Activated CD4-positive, alpha-beta T cell treated with anti-CD3 and anti-CD28 coated beads, Interleukin-2, amount 50 U/mL, for 24 hours (primary cell): ENCODE measurements at places on chromosomes 12 and 14.

DNA sequence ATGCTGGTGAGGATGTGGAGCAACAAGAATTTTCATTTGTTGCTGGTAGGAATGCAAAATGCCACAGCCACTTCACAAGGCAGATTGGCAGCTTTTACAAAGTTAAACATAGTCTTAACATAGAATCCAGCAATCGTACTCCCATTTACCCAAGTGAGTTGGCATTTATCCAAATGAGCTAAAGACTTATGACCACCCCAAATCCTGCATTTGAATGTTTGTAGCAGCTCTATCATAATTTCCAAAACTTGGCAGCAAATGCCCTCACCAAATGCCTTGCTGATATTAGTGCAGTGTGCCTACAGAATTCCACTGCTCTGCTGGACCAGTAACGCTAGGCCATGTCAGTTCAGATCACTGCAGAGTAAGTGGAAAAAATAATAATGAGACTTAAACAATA lies 120.7 kb upstream of the AMIGO2 start:
- DNase-seq, result no peak

DNA sequence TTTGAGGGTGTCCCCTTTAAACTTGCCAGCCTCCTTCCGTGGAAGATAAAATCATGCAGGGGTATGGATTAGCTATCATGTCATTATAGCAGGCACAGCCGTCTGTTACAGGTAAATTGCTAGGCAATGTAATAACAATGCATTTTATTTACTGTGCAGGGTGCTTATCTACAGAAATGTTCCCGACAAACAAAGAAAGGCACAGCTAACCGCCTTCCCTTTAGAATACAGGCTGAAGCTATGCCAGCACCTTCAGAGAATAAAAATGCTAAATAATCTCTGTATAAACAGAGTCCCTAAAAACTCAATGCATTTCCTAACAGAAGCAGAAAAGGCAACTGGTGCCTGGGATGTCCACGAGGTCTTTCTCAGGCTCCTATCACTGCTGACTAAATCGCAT lies 239.2 kb downstream of the SPTSSA start:
- DNase-seq, result no peak

GRCh38 chr12:19273482-19274330 lies 144.2 kb downstream of the PLEKHA5 start:
- no peak for DNase-seq

GRCh38 chr14:64877846-64878245 lies 1.9 kb downstream of the SPTB start:
- no peak for DNase-seq

GRCh38 chr12:93521225-93522080 lies 51.0 kb upstream of the SOCS2 start:
- no peak for DNase-seq

DNA sequence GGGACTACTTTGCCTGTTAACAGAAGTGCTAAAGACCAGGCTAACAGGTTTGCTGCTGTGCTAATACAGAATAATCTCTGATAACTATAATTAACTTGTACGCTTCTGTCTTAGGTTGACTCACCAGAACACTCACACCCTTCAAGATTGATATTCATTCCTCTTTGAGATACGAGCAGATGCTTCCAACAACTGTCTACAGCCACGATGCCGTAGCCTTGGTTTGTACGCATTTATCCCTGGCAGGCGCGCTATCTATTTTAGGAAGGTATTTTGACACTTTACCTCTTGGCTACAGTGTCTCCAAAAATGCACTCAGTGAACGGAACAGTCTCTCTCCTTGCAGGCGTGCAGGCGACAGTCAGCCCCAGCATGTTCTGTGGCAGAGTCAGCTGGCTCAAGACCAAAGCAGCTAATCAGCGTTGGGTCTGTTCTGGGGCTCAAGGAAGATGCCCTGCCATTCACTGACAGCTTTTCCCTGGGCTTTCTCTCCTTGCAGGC lies 146.4 kb upstream of the PRICKLE1 start:
- no peak for DNase-seq

GRCh38 chr14:56896922-56897321 lies 86.6 kb upstream of the OTX2 start:
- no peak for DNase-seq

DNA sequence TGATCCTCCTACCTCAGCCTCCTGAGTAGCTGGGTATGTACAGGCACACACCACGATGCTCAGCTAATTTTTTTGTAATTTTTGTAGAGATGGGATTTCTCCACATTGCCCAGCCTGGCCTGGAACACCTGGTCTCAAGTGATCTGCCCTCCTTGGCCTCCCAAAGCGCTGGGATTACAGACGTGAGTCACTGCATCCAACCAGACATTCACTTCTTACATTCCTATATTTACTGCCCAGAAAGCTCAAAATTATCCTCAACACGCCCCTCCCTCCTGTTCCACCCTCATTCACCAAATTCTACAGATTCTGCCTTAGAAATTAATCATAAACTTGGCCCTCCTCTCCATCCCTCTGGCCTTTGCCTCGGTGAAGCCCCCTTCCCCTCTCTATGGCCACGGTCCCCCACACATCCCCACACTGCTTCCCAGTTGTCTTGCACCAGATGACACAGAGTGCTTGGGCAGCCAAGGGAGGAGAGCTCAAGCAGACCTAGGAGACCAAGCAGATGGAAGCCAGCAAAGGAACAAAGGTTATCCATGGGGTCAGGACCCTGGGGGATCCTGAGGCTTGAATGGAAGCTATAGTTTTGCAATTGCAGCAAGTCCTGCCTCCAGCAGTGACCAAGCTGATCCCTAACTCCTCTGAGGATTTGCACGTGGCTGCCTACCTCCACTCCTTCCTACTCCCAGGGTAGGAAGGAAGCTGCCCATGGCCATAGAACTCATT lies 213.2 kb upstream of the FOXN3 start:
- DNase-seq, result no peak

DNA sequence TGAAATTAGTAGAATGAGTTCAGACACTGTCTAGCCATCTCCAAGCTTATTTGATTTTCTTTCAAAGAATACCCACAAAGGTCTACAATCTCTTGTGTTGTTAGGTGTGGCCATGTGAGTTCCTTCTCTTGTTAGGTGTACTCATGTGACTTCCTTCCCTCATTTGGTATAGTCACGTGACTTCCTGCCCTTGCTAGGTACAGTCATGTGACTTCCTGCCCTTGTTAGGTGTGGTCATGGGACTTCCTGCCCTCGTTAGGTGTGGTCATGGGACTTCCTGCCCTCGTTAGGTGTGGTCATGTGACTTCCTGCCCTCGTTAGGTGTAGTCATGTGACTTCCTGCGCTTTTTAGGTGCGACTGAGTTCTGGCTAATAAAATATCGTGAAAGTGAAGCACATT lies 179.6 kb downstream of the TMX1 start:
- DNase-seq, result no peak

DNA sequence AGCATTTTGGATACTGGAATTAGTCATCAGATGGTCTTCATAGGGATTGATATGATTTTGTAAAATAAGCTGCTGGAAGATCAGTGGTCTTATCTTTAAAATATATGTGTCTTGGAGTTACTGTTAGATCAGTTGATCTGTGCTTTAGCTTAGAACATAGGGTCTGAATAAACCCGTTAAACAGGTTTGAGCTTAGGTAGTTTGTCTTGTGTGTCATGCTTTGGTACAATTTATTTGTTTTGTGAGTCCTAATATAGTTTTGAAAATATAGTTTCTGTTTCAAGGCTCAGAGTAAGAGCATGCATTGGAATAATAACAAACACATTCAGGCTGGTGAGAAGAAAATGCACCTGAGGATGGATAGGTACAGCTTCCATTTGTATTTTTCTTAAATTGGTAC lies 505.0 kb downstream of the SLC16A7 start:
- DNase-seq, result no peak

DNA sequence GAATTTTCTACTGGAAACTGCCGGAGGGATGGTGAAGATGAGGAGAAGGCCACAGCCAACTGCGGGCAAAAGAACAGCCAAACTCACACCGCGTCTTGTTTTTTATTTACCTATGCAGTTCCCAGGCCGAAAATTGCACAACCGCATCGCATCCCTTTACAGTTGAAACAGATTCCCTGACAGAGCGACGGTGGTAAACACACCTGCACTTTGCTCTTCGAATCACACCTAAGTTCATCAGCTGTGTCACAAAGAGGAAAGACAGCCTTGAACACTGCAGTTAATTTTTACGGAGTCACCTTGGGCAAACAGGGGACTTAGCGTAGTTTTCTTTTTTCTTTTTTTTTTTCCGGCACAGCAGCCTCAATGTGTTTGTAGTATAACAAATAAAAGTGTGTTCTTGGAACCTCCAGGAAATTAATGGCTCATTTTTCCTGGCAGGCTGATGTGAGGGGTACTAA lies 272.0 kb upstream of the DIO3 start:
- no peak for DNase-seq

- no peak for DNase-seq
These were observed 133.8 kb downstream of the RIMBP2 start for GRCh38 chr12:130582286-130582685.

DNA sequence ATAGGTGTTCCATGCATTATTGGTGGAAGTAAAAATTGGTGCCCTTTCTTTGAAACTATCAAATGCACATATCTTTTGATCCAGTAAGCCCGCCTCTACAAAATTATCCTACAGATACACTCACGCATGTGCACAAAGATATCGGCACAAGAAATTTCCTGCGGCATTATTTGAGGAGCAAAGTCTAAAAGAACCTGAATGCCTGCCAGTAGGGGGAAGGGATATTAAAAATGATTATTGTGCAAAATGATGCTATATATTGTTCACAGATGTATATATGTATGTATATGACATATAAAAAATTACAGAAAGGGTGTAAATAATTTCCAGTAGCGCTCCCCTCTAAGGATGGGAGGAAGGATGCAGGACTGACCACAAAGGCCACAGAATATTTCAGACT lies 24.7 kb upstream of the ADIPOR2 start:
- DNase-seq, result no peak

DNA sequence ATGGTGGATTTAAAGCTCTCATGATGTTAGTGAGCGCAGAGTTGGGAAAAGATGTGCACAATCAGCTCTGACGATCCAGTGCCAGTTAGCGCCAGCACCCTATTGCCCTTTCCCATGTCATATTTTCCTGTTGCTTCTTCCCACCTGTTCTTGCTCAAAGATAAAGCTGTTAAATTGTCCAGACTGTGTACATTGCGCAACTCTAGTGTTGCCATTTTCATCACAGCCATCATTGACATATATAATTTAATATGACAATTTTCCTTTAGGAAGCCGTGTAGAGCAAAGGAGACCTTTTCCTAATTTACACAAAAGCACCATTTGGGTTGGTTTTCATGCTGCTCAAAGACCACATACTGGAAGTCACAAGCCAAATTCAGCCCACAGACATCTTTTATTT lies 5.7 kb upstream of the C12orf42 start:
- no peak for DNase-seq

- no peak for DNase-seq
These were observed 619 bp upstream of the NTN4 start for GRCh38 chr12:95790917-95791849.

GRCh38 chr14:30559638-30560091 lies 707 bp downstream of the G2E3 start:
- no peak for DNase-seq

DNA sequence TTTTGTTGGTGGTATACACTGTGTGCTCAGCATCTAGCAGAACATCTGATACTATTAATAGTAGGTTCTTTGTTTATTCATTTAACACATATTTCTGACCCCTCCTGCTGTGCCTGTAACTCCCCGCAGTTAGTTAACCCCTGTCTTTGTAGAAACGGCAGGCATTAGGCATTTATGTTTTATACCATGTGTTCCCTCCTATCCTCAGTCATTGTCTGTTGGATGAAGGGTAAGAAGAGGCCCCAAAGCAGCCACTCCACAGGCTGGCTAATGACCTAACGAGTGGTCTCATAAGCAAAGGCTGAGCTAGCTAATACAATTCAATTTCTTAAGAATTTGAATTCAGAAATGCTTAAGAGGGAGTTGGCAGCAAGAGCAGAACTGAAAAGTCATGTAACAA lies 170.8 kb downstream of the TMX1 start:
- DNase-seq, result no peak

DNA sequence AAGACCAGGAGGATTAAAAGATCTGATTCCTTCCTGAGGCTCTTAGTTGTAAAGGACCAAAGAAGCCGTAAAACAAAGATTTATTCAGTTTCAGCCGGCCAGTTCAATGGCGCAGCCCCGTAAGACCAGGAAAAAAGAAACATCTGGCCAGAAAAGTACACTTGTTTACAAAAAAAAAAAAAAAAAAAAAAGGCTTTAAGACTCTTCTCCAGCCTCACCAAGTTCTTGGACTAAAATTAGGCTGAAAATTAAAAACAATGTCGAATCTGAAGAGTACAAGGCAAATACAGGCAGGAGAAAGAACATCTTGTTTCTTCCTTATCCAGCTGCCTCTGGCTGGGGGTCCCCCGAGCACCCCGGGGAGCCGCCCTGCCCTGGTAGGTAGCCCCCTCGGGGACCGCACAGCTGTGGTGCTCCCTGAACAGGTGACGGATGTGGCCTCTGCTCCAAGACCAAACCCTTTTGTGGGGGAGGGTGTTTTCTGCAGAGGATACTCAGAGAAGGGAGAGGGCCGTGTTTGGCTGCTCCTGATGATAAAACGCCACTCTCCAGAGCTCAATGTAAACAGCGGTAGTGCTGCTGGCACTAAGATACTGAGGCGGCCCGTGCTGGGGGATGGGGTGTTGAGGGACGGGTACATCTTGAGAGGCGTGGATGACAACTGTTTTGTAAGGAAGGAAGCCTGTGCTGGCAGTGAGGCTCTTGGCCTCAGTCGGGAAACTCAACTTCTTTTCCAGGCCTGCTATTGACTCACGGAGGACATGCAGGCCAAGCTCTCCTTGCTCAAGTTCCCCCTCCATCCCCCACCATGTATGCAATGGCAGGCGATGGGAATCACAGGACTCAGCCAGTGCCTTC lies 201.0 kb upstream of the DIO3 start:
- no peak for DNase-seq

GRCh38 chr12:113231235-113232088 lies 10.2 kb downstream of the TPCN1 start:
- DNase-seq, result no peak

DNA sequence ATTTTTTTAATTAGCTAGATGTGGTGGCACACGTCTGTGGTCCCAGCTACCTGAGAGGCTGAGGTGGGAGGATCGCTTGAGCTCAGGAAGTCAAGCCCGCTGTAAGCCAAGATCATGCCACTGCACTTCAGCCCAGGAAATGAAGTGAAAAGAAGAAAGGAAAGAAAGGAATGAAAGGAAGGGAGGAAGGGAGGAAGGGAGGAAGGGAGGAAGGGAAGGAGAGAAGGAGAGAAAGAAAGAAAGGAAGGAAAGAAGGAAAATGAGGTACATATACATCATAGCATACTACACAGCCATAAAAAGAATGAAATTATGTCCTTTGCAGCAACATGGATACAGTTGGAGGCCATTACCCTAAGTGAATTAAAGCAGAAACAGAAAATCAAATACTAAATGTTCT lies 12.2 kb downstream of the DNAI7 start:
- DNase-seq, result no peak

GRCh38 chr14:65164068-65164824 lies 61.9 kb upstream of the MAX start:
- no peak for DNase-seq
